Naive B cell (primary cell): ENCODE measurements at places on chromosomes 4 and X.

- no peak for DNase-seq
These were observed 2.2 kb upstream of the ACSL4 start for GRCh38 chrX:109735202-109735744.

DNA sequence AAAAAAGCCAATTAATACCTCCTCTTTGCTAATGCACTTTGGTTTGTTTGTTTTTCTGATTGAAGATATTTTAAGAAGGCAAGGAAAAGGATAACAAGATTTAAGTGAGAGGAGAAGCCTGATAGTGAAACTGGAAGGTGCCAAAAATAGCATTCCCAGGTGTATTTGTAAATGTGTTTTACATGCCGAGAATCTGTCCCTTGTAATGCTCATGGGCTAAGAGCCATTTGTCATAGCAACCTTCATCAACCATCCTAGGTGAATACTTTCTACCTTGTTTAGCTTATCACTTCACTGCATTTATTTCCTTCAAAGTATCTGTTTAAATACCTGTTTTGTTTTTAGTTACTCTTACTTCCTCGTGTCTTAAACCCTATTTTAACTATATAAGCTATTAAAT is 127.8 kb downstream of the KCTD8 start:
- no peak for DNase-seq

- no peak for DNase-seq
These were observed at the start of gene ARHGEF9 for GRCh38 chrX:63784902-63785707. Gene ARHGEF9 (minus strand): TSS chrX:63785214. CDS start chrX:63785145, 69 bp downstream.

DNA sequence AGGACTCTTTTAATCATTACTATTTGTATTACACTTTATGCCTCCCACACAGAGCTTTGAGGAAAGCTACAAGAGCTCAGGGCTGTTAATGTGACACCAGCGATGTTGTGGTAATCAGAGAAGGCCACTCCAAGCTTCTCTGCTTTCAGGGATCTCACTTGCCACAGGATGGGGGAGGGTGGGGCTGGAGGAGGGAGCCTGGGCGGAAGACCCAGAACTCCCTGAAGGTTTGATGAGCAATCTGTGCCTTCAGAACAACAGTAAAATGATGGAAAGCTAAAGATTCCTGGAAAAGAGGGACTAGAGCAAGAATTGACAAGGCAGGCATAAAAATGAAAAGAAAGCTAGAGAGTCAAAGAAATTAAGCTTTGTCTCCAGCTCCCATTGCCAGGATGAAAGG is 75.6 kb downstream of the MAML3 start:
- no peak for DNase-seq

GRCh38 chr4:62835631-62836030 is 1573.6 kb downstream of the TECRL start:
- no peak for DNase-seq

GRCh38 chr4:105550641-105551040 is 1.8 kb upstream of the ARHGEF38 start:
- no peak for DNase-seq

DNA sequence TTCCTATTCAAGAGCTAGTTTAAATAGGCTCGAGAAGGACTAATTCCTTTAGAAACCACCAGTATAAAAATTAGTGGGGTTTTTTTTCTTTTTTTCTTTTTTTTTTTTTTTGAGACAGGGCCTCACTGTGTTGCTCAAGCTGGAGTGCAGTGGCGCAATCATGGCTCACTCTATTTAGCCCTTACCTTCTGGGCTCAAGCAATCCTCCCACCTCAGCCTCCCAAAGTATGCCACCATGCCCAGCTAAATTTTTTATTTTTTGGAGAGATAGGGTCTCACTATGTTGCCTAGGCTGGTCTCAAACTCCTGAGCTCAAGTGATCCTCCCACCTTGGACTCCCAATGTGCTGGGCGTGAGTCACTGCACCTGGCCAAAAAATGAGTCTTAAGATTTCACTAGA is 52.8 kb downstream of the APOO start:
- DNase-seq, result no peak

DNA sequence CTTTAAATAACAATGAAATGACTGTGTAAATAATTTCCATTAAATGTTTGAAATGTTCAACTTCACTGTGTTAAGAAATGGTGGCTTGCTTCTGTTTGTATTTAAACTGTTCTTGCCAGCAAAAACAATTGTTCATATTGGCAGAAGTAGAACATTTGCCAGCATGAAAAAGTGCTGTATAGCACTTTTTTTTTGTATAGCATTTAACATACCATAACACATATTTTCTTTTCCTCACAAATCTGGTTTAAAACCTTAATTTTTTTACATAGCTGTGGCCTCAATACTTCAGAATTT is 94.1 kb downstream of the COX18 start:
- no peak for DNase-seq

- DNase-seq, result no peak
These were observed 16.0 kb downstream of the GSPT2 start for GRCh38 chrX:51759055-51759839.

GRCh38 chr4:112214390-112215264 is 17.0 kb upstream of the AP1AR start:
- no peak for DNase-seq

DNA sequence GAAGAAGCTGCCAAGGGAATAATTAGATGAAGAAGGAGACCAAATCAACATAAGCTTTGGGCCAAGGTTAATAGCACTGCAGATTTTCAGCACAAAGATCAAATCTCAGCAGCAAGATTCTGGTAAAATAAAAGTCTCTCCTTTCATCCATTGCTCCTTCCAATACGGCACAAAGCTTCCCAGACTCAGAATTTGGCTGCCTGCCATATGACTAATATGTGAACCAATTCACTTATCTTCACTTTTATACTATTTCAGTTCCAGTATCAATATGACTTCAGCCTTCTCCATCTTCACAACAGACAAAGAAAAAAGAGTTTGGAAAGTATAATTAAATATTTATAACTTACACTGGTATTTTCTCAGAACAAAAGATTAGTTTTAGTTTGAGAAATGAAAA is 978.3 kb upstream of the GRID2 start:
- no peak for DNase-seq

DNA sequence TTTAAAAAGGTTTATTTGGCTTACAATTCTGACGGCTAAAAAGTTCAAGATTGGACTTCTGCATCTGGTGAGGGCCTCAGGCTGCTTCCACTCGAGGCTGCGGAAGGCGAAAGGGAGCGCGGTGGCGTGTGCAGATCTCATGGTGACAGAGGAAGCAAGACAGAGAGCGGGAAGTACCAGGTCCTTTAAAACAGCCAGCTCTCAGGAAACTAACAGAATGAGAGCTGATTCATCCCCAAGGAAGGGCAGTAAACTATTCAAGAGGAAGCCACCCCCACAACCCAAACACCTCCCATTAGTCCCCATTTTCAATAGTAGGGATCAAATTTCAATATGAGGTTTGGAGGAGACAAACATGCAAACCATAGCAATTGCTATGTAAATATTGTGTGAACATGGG is 2144.2 kb upstream of the AGA start:
- DNase-seq, result no peak

GRCh38 chr4:84215217-84215616 is 283.9 kb downstream of the NKX6-1 start:
- DNase-seq, result no peak

GRCh38 chrX:8684201-8684965 is 47.6 kb downstream of the ANOS1 start:
- no peak for DNase-seq

- no peak for DNase-seq
These were observed 87.3 kb downstream of the UGT2B4 start for GRCh38 chr4:69408451-69408850.
